Activated T-cell treated with anti-CD3 and anti-CD28 coated beads, Interleukin-2, amount 50 U/mL, for 24 hours (primary cell): ENCODE measurements at places on chromosomes 7 and 10.

GRCh38 chr10:100157156-100157555 lies 28.7 kb downstream of the ERLIN1 start:
- no peak for DNase-seq

DNA sequence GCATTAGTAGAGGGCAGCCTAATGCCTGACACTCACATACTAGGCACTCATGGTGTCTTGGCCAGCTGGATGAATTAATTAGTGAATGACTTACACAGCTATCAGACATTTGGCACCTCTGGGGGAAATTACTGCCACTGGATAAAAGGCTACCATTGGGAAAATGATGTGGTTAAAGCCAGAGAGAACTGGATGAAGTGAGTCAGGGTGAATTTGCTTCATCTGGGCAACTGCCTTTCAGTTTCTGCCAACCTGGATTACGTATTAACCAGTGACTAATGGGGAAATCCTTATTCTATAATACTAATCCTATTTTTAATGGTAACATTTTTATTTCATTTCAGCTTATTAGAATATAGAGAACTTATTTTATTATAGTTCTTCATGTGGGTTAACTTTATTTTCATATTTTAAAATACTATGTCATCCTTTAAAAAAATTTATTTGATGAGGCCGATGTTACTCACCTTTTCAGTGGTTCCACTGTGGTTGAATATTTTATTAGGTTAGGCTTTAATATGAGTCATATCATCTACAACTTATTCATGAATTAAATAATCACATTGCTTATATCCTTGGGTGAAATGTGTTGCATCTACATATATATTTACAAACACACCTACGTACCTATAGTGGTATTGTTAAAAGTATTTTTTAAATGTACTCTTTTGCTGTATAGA lies 85.6 kb upstream of the CAPZA2 start:
- no peak for DNase-seq

DNA sequence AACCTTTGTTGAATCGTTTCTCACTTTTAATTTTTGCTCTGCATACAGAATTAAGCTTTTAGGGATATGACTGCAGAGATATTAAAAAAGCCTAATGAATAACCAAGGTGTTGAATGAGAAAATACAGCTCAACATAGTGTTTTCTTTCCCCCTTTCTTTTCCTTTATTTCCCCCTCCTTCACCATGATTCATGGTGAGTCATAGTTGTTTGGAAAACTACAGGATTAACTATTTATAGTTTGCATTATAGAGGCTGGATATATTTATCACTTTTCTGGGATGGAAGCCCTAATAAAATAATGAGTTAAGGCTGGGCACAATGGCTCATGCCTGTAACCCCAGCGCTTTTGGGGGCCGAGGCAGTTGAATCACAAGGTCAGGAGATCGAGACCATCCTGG lies 115.0 kb downstream of the DNAJB9 start:
- no peak for DNase-seq

- no peak for DNase-seq
Measured at GRCh38 chr10:3241967-3242650, 69.5 kb upstream of the PITRM1 start.
